AG04449 (cell line): ENCODE measurements at places on chromosomes 7 and 10.

DNA sequence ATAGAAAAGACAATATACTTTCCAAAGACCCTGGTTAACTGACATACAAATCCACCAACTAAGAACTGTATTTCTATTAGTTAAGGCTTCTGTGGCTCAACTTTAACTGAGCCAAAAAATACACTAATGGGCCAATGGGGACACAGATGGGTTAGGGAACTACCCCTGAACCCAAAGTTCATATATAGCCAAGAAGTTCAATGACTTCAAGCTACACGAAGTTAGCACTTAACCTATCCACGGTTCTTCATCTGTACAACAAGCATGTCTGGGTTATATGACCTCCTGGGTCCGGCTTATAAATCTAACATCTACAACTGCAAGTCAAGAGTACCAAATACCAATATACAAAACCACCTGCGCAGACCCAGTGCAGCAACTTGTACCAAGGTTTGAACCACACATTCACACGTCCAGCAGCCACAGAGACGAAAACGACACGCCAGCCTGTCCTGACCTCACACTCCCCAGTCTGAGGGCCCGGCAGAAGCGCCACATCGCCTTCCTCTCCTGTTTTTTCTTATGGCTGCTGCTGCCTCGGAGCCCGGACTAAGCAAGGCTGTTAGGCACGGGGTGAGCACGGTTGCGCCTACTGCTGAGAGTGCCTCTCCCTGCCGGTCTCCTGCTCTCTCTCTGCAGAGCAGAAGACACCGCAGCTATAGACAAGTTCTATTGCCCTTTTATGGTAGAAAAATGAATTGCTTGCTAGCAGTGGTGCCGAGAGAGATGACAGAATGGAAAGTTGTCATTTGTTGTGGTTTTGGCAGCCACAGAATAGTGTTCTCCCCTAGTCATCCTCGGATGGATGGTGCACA lies 86.3 kb downstream of the RNF216 start:
- DNase-seq = peak; percentile 88

DNA sequence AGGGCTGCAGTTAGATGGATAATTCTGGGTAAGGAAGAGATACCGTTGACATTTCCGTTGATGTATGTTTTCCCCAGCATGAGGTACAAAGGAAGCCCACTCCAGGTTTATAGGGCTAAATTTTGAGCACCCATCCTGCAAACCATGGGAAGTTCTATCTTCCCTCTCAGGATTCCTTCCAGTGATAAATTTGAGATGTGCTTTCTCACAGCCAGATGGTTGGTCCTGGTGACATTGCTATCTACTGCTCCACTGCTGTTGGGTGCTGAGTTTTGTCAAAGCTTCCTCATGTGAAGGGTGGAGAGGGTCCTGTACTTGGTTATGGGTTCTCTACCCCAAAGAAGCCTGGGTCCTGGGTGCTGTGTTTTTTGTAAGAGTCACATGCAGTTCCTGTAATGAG lies 57.4 kb downstream of the CXCL12 start:
- no peak for DNase-seq

DNA sequence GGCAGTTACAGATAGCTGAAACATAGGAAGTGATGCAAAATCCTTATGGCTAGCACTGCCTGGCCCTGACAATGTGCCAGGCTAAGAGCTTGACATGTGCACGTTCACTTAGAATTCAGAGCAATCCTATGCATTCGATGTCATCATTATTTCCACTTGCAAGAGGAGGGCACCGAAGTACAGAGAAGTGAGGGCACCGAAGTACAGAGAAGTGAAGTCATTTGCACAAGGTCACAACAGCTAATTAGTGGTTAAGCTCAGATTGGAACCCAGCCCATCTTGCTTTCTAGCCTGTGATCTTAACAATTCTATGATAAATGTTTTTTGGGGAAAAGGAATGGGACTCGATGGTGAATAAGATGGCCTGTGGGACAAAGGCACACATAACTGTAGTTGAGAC lies 73.4 kb downstream of the ARHGAP22 start:
- no peak for DNase-seq

DNA sequence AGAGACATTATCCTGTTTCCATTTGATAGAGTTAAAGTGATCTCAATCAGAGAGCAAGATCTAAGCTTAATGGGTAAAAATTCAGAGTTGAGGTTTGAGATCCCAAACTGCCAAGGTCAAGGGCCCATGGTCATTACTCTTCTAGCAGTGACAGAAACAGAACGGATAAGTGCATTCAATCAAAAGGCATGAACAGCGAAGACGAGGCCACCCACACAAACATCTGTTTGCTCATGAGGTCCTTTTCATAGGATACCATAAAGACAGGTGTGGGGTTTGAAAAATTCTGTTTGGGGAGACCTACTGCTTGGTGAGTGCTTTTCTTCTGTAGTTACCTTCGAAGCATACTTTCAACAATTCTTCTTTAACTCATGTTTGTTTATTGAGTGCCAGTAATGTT lies 58.3 kb downstream of the SEMA3C start:
- DNase-seq = no peak

DNA sequence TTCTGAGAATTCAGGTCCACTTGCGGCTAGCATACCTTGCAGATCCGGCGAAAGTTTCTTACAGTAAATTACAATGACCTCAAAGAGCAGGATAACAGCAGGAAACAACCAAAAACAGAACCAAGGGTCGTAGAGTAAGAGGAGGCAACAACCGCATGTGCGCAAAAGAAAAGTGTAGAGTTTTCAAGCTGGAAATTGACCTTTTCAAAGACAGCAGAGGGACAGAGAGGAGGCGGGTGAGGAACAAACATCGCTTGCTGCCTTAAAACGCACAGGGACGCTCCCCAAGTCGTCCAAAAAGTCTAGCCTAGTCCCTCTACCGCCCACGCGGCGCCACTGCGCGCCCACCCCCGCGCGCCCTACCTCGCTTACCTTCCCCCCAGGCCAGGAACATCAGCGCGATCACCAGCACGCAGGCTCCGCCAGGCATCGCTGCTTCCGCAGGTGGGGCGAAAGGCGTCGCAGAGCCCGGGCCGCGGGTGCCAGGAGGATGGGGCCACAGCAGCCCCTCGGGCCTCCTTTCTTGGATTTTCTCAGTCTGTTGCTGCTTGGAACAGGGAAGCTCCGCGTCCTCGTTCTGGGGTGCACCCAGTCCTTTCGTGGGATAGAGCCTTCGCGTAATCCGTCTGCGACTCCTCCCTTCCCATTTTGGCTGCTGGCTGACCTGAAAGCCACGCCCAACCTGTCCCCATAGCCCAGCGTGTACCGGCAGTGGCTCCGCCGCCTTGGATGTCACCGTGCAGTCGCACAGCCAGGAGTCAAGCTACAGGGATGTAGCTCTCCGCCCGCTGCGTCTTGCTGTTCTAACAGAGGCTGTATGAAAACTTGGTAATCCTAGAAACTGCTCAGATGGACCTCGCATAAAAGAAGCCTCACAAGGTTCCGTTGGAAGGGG lies at the start of gene VWDE:
Gene VWDE, minus strand, starts transcription at position 579 of the 895 bp plus-strand sequence. Its CDS starts 149 bp downstream, at position 430.
- DNase-seq = no peak

DNA sequence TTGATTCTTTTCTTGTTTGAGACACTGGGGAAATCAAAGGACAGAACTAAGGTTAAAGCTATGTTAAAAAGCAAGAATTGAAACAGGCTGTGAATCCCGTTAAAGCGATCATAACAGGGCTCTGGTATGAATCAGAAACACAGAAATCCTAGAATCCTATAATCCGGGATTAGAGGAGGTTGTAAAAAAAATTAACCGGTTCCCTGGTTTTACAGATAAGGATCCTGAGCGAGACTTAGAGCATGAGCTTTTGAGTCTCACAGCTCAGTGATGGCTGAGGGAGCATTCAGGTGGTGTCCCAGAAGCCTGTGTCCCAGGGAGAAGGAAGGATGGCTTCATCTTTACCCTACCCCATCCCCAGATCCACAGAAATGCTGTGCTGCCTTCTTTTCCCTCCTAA lies 461.3 kb downstream of the PAXIP1 start:
- DNase-seq = no peak

DNA sequence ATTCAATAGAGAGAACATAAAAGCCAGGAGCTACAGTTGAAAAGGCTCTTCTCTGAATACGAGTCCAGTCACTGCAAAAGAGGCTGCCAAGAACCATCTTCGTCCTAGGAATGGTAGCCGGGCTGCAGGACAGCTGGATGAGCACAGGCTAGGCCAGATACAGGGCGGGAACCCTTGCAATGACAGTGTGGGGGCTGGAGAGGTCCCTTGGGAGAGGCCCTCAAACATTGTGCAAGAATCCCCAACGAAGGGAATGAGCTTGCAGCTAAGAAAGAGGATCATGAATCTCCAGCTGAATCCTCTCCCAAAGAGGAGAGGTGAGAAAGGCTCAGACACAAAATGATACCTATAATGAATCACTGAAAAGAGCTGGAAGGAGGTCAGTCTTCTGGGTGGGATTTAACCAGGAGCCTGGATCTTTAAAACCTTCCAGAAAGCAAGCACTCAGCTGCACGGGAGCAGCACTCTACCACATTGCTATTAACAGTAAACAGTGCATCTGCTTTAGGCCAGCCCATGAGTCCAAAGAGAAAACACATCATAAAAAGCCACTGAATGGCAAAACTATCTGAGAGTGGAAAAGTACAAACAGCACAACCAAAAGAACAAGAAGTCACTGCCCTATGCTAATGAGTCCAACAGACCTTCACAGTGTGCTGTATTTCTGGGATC lies 287.9 kb downstream of the TNS3 start:
- DNase-seq = no peak

DNA sequence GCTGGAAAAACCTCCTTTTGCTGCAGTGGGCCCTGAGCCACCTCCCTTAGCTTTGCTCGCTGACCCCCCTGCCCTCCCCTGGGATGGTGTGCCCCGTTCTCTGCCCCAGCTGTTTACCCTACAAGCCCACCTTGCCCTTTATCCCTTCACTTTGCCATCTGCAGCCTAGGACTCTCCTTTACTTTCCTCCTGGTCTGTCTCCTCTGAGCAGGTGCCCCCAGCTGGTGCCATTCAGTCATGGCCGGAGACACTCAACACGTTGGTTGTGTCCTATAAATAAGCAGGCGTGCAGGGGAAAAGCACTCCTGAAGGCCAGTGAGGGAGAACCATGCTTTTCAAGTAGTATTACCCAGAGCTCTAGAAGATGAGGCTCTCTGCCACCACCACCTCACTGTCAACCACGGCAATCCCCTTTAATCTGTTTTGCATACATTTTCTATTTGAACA lies 6.1 kb downstream of the RASSF4 start:
- DNase-seq = no peak

- DNase-seq = peak; percentile 52
Measured at GRCh38 chr10:89633484-89633883, 11.6 kb downstream of the PANK1 start.

DNA sequence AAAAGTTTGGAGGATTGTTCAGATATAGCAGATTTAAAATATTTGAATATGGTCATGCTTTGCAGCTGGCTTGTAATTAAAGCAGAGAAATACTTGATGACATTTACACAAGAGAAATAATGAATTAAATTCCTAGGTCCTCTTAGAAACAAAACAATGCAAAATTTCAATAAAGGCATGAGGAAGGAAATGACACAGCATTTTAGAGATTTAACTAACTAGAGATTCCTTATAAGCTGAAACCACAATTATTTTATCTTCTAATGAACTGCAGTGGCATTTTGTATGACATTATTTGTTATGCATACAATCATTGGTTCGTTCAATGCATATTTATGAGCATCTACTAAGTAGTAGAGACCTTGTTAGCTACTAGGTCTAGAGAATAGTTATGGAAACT lies 490.9 kb downstream of the ZWINT start:
- no peak for DNase-seq

DNA sequence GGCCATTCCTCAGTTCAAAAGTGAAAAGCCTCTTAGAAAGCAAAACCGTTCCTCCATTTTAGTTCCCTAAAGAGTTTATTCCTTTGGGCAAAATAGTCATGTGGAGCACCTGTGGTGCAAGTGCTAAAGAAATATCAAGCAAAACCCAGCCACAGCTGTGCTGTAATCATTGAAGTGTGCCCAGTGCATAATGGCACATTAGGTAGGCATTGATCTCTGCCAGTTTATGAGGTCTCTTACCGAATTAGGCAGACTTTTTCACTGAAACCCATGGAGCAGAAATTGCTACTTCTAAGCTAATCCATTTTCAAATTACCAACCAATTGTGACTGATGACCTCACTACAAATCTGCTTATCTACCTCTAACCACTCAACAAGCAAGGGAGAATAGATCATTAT lies 97.2 kb upstream of the SEMA3A start:
- DNase-seq = no peak

DNA sequence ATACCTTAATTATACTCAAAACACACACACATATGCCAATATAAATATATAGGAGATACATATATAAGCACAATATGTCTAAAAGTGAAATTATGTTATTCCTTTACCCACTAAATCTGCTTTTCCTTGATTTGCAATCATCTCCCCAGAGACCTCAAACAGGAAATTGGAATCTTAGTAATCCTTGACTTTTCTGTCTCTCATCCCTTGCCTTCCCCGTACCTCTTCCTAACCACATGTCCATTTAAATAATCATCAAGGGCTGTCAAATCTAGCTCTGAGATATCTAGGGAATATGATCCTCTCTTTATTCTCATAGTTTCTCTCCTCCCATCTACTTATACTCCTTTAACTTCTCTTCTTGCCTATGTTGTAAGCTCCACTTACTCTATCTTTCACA lies 336.6 kb downstream of the HGF start:
- no peak for DNase-seq

DNA sequence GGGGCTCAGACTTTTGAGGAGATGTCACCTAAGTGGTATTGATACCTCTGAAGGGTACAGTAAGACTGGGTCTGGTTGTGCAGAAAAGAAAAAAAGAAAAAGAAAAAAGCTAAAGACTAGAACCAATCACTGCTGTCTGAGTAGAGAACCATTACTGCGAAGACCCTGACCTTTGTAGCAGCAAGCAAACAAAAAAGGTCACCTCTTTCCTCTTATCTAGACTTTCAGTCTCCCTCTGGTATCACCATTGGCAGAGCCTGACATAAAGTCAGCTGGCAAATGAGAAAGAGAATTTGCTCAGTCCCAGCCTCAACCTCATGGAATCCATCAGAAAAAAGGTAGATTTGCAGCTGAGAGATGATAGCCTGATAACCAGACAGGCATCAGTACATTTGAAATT lies 2.6 kb upstream of the DNTT start:
- no peak for DNase-seq

GRCh38 chr7:16563281-16564022 lies 36.8 kb downstream of the LRRC72 start:
- no peak for DNase-seq

GRCh38 chr7:129188372-129188891 lies at the start of gene SMO:
TSS of gene SMO (plus strand) at chr7:129188633. CDS start at chr7:129189152, 519 bp downstream.
- no peak for DNase-seq

- DNase-seq = no peak
Measured at GRCh38 chr10:1570416-1571051, 166.8 kb downstream of the ADARB2 start.

GRCh38 chr10:71757399-71757922 lies 15.9 kb downstream of the VSIR start:
- no peak for DNase-seq

- no peak for DNase-seq
Measured at GRCh38 chr10:100551196-100551595, 15.5 kb downstream of the HIF1AN start.
